Stimulated activated CD8-positive, alpha-beta memory T cell treated with anti-CD3 and anti-CD28 coated beads, Interleukin-15, amount 100 ng/mL, for 1 hour (primary cell): ENCODE measurements at places on chromosomes 2 and 18.

- DNase-seq, result no peak
Observed at GRCh38 chr2:70094978-70095719, 7.9 kb downstream of the PCBP1 start.

DNA sequence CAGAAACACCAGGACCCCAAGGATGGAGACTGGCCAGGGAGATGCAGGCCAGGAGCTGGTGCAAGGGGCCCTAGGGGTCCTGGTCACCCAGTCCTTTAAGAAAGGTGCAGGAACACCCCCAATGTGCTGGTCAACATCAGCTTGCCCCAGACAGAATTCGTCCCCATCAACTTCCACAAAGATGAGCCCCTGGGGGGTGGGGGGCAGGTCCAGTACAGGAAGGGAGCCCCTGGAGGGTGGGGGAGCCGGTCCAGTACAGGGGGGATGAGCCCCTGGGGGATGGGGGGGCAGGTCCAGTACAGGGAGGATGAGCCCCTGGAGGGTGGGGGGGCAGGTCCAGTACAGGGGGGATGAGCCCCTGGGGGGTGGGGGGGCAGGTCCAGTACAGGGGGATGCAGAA is 160.7 kb upstream of the SALL3 start:
- no peak for DNase-seq

- no peak for DNase-seq
Observed at GRCh38 chr2:52794581-52794980, 973.0 kb upstream of the CHAC2 start.

GRCh38 chr2:5995832-5996231 is 303.6 kb downstream of the SOX11 start:
- DNase-seq, result no peak

- DNase-seq, result no peak
Observed at GRCh38 chr18:9661564-9661963, 46.5 kb upstream of the RAB31 start.

- no peak for DNase-seq
Observed at GRCh38 chr18:76483780-76484179, 11.3 kb downstream of the ZNF516 start.

DNA sequence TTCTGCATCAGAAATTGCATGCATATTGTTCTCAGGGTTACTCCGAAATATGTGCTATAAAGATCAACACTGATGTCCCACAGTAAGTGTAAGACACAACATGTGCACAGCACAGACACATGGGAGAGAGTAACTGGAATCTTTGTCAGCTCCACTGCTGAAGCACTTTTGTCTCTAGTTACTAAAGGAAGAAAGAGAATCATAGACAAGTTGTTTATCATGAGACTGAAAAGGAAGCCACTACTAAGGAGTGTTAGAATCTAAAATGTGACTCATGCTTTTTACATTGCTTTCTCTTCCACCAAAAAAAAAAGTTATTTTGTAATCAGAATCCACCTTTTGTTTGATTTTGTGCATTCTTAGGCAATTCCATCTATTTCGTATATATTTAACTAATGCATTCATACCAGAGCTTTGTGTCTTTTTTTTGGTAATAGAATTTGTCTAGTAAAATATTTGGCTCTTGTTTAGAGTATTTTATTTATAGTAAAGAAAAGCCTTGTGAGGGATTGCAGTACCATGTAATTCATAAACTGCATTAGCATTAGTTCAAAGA is 502.4 kb downstream of the FBXO15 start:
- DNase-seq, result no peak

DNA sequence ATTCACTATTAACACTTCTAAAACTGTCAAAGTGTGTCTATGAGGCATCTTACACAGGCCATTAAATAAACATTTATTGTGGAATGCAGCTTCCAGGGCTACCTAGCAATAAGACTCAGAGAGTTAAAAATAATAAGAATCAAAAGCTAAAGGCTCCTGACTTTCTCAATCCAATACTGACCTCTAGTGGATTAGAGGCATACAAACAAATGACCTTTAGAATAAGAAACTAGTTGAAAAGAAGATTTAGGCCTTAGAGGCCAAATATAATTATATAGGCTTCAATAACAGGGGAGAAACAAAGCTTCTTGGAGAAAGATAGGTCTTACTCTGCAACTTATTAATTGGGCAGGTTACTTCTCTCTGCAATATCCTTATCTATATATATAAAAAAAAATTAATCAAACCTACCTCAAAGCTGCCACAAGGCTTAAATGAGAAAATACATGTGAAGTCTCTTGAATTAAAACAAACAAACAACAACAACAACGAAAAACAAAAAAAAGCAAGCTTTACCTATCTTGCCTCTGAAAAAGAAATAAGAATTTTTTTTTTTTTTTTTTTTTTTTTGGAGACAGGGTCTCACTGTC is 246.1 kb downstream of the EXOC6B start:
- no peak for DNase-seq

DNA sequence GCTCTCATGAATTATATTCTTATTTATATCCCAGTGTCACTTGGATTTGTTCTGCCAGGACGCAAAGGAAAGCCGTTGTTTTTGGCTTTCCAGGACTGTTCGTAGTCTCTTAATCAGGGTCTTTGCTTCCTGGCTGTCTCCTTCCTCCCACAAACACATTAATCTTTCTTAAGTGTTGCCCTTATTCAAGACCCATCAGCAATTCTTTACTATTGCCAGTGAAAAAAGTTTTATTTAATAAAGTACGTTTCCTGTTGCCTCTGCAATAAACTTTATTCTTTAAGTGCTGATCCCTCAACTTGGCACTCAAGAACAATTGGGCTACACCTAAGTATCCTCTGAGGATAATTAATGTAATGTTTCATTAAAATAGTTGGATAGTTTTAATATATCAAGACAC is 68.3 kb upstream of the CYP20A1 start:
- DNase-seq, result no peak

DNA sequence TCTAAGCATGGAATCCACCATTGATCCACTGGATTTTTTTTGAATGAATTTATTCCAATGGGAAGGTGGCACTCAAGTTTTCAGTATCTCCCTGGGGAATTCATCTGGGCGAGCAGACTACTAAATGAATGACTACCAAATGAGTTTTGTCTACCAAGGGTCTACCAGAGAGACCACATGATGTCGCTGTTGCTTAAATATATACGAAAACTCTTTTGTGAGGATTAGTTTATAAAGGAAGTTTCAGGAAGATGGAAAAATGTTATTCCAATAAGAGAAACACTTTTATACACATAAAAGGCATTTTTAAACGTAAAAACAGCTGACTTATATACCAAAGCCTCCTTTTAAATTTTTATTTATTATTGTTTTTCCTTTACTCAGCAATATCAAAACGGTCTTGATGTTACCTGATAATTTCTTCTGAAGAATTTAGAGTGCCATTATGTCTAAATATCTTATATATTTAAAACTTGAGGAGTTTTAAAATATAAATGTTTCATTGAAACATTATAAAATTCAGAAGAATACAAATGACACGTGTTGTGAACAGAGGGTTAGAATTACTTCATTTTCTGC is 139.7 kb downstream of the HRH4 start:
- DNase-seq, result no peak

DNA sequence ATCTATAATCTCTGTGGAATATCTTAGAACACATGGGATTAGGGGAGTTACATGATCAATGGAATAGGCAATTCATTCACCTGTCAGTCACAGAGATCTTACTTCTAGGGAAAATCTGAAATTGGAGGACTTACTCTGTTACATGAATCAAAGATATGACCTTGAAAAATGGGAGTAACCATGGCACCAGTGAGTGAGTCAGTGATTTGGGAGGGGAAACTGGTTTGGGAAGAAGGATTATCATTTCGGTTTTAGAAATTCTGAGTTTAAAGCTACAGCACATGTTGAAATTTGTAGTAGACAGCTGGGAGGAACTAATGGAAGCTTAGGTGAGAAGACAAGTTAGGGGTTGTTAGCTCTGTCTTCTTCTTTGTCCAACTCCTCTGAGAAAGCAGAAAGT is 153.7 kb downstream of the CAMKMT start:
- no peak for DNase-seq

- no peak for DNase-seq
Observed at GRCh38 chr2:196337208-196337953, 166.0 kb upstream of the STK17B start.

DNA sequence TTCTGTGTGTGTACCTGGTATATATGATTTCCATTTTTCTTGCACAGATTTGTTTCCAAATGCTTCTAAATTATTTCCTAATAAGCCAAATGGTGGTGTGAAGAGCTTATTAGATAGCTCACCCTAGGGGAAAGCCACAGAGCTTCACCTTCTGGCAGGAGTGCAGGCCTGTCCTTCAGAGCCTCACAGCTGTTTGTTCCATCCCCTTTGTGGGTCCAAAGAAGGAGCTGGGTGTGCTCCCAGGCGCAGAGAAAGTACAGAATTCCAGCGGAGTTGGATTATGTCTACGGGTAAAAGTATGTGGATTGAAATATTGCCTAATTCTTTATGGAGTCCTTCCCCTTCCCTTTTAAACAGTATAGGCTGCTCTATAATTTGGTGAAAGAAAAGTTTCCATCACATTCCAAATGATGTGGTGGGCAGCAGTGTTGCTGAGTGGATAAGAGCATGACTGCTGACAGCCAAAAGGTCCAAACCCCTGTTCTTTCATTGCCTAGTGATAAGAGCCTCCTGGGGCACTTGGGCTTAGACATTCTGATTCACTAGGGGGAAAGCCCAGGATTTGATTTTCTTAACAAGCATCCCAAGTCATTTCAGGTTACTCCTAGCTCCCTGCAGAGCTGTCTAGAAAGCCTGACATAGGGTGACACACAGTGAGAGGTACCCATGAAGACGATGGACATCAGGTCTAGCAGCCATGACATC is 86.6 kb downstream of the WDSUB1 start:
- no peak for DNase-seq

DNA sequence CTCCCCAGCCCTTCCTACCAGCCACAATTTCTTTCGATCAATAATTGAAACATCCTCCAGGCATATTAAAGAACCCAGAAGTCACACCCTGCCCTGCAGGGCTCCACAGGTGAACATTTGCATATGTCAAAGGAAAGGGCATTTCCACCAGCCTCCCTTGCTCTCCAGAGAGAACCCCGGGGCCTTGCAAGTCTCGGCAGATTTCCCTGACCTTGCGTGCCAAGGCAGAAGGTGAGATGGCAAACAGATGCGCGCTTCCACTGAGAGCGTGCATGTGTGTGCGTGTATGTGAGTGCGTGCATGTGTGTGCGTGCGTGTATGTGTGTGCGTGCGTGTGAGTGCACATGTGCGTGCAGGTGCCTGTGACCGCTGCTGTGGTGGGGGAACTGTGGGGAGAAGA is 120.3 kb downstream of the INO80D start:
- DNase-seq, result no peak

- no peak for DNase-seq
Observed at GRCh38 chr18:10508591-10508990, 17.2 kb upstream of the NAPG start.

DNA sequence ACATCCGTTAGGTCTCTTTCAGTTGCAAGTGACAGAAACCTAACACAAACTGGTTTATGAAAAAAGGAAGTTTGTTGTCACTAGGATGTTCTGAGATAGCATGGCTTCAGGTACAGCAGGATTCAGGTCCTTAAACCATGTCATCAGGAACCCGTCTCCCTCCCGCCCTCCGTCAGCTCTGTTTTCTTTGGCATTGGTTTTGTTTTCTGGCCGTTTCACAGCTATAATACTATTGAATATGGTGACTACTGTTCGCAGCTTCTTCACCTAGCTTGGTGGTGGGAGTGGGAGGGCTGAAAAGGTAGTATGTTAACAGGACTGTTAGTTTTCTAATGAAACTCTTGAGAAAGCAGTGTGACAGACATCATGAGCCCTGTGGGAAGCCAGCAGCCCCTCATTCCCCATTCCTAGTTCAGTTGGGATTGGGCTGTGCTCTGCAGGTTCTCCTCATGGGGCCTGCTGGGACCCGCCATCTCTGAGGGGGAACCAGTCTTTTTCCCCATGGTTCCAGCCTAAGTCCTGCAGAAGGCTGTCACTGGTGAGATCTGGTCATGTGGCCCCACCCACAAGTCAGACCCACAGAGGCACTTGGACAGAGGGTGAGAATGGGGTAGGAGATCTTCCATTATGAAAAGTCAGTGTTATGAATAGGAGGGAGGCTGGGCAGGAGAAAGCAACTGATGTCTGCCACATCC is 12.1 kb downstream of the PTMA start:
- no peak for DNase-seq

- no peak for DNase-seq
Observed at GRCh38 chr2:41934329-41934958, 113.4 kb upstream of the PKDCC start.

- DNase-seq, result no peak
Observed at GRCh38 chr2:45879406-45879805, 227.9 kb downstream of the PRKCE start.
